SK-MEL-5 (cell line): ENCODE measurements at places on chromosomes 13 and 19.
A peak's percentile ranks its signal among the peaks of the same experiment; 100 is the strongest.

DNA sequence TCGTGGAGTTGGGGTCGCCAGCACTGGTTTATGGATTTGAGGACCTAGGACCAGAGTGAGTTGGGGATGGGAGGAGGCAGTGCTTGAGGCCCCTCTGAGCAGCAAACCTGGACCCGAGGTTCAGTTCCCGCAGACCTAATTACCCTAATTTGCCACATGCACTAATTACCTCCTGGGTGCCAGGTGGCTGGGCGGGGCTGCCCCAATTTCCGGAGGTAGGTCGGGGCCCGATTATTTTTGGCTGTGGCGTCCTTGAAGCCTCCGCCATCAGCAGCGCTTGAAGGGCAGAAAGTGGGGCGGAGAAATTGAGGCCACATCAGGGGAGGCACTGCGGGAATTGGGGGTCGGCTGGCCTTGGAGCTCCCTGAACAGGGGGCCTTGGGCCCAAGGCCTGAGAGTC lies 5.9 kb upstream of the HOMER3 start:
- no peak for DNase-seq

GRCh38 chr13:71866335-71867130 lies 471 bp downstream of the DACH1 start:
- no peak for DNase-seq

- no peak for DNase-seq
These were observed 54.0 kb upstream of the GPR183 start for GRCh38 chr13:99361197-99361596.

- no peak for DNase-seq
These were observed 8.4 kb upstream of the ECH1 start for GRCh38 chr19:38839816-38840582.

- DNase-seq = no peak
These were observed 1.4 kb upstream of the USF2 start for GRCh38 chr19:35267353-35267817.

GRCh38 chr19:39115105-39115847 lies 10.3 kb upstream of the PAK4 start:
- no peak for DNase-seq

GRCh38 chr19:38980583-38981374 lies 5.2 kb upstream of the FBXO17 start:
- no peak for DNase-seq

DNA sequence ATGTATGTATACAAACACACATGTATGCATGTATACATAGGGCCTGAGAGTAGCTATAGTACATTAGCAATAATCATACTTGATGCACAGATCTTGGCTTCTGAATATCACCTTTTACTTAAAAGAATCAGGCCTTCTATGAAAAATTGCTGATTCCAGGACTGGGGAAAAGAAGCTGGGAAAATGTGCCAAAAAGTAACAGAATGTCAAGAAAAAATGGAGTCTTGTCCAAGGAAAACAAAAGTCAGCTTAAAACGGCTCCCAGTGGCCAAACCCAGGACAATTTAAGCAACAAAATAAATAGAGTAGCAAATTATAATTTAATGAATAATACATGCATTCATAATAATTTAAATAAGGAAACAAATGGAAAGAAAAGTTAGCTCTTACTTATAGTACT lies 2104.9 kb downstream of the PCDH9 start:
- DNase-seq = no peak

DNA sequence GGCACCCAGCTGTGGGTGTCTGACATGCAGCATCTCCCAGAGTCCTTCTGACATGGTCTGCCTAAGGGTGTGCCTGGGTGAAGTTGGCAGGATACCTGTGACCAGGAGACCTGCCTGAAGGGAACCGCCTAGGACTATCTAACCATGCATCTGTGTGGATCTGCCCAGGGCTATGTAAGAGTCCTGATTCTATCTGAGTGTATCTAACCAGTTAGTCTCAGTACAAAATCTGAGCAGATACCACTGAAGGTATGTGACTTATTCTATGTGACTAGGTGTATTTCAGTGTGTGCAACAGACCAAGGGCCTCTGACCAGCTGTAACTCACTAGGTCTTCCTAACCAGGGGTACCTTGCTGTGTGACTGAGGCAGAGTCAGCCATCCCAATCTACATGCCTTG lies 28.2 kb upstream of the FBL start:
- no peak for DNase-seq

DNA sequence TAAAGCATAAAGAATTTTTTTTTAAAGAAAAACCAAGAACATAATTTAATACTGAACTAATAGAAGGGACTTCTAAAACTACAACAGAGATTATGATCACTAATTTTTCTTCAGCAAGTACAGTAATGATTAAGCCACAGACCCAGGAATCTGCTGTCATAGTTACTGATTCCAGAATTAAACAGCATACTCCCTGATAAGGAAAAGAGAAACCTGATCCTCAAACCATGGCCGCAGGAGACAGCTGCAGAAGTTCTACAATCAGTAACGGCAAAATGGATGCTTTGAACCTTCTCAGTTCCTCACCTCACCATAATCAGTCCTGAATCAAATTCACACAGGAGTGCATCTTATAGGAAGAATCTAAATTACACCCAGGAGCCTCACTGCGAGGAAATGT lies 939.0 kb upstream of the SLITRK1 start:
- no peak for DNase-seq

DNA sequence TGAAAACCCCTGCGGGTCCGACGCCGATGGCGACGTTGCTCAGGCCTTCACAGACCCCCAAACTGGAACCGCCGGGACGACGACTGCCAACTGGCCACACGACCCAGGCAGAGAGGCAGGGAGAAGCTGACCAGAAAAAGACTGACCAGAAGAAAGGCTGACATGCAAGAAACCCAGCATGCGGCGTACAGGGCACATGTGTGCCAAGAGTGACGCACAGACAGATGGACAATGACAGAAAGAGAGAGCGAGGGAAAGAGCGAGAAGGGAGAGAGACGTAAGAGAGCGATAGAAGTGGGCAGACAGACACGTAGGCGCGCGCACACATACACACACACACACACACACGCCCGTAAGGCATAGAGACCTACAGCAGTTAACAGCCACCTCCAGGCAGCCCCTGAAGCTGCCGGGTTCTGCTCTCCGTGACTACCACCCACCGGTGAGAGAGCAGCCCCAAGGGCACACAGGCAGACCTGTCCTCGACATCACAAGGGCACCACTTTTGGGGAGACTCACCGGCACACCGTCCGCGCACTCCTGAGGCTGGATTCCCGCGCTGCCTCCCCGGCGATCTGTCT lies 67.2 kb upstream of the ZNF527 start:
- no peak for DNase-seq

GRCh38 chr13:86554066-86554465 lies 754.8 kb upstream of the SLITRK6 start:
- DNase-seq = no peak

DNA sequence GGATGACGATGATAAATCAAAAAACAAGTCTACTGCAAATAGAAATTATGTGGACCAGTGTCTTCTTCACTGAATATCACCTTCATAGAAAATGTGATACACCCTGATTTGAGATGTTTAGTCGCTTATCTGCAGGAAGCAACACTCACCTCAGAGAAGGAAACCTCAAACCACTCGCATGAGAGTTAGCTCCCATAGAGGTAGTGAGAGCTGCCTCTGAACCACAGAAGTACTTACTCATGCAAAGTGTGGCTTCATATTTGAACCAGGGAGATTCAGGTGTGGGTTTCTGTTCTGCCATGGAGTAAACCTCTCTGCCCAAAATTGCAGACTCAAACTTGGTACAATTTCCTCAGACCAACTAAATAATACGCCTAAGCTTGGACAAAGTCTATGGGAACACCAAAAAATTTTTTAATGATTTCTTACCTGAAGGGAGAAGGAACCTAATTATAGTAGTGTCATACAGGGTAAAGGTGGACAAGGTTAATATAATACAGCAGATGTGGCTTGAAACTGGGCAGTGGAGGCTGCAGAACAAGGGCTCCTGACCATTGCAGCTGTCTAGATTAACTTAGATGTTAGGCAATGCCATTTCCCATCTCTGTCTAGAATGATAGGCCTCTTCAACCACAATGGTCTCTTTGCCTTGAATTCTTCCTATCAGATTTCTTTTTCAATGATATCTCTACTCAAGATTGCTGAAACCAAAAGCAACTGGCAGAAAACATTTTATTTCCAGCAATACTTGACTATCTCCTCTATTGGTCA lies 29.6 kb upstream of the RCBTB2 start:
- no peak for DNase-seq

DNA sequence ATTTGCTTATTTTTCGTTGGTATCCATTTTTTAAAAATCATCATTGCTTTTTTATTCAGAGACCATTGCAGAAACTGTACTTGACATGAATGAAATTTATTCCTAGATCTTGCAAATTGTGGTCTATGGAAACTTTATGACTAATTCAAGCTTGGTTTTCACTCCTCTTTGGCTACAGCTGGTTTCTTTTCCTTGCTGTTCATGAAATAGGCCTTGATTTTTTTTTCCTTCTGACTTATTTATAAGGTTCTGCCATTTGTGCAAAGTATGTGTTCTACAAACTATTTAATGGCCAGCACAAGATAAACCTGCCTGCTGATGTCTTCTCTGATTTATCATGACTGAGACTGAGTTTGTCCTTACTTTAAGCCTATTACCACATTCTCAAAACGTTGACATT lies 764.0 kb upstream of the SLITRK5 start:
- no peak for DNase-seq

- no peak for DNase-seq
These were observed 80.7 kb downstream of the ATP11A start for GRCh38 chr13:112770504-112770903.

DNA sequence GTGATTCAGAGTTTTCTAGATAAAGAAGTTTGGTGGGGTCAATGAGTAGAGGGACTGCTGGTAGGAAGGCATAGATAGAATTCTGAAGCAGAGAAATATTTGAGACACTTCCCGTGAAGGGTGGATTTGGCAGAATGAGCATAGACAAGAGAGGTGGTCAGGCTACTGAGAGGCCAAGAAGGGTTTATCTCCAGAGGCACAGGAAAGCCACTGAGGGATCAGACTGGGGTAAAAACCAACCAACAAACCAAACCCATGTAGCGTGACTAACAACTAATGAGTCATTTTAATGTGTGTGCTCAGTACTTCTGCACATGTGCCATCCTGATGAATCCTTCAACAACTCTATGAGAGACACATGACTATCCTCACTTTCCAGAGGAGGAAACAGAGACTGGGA lies 60.0 kb upstream of the SERP2 start:
- DNase-seq = no peak

DNA sequence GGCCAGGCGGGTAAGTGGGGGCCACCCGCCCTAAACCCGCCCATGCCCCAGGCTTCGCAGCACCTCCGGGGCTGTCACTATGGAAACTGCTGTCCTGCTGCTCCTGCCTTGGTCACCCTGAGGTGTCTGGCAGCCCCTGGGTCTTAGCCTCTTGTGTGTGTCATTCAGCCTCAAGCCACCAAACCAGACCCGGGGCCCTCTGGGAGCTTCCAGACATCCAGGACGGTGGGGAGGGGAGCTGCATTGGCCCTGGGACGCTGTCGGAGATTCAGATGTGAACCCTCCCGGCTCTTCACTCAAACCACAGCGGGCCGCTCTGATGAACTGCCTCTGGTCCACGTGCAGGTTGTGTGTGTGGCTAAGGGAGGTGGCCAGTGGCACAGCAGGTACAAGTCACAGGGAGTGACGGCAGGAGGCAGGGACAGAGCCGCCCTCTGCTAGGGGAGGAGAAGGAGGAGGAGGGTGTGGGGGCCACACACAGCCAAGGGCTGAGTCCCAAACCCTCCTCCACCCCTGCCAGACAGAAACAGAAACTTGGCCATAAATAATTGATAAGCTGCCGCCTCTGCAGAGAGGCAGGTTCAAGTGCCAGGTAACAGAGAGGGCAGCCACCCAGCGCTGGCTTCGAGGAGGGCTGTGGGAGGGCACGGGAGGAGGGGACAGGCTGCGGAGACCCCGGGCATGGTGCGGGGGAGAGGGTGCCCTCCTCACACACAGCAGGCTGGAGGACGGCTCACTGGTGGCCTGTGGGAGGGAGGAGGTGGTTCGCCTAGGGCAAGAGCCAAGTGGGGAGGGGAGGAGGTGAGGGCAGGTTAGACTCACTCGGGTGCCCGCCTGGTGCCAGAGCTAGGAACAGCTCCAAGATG lies 8.0 kb downstream of the NANOS3 start:
- no peak for DNase-seq

- DNase-seq = peak; percentile 52
These were observed 626 bp upstream of the BCL3 start for GRCh38 chr19:44747739-44748425.

GRCh38 chr19:1952635-1953034 lies 11.7 kb downstream of the CSNK1G2 start:
- DNase-seq = no peak

- DNase-seq = no peak
These were observed 33.5 kb upstream of the SPRY2 start for GRCh38 chr13:80374444-80374843.

DNA sequence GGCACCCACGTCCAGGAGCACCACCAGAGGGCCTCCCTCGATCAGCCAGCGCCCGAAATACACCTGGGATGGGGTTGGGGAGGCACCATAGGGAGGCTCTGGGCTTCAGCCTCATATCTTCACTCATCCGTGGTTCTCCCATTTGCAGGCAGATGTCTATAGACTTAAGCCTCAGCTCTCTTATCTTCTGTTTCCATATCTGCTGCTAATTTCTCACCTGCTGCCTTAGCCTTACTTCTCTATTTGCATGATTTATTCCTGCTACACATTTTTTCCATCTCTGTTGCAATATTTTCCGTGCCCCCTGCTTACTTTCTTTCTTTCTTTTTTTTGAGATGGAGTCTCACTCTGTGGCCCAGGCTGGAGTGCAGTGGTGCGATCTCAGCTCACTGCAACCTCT lies 5.8 kb downstream of the GYS1 start:
- no peak for DNase-seq

DNA sequence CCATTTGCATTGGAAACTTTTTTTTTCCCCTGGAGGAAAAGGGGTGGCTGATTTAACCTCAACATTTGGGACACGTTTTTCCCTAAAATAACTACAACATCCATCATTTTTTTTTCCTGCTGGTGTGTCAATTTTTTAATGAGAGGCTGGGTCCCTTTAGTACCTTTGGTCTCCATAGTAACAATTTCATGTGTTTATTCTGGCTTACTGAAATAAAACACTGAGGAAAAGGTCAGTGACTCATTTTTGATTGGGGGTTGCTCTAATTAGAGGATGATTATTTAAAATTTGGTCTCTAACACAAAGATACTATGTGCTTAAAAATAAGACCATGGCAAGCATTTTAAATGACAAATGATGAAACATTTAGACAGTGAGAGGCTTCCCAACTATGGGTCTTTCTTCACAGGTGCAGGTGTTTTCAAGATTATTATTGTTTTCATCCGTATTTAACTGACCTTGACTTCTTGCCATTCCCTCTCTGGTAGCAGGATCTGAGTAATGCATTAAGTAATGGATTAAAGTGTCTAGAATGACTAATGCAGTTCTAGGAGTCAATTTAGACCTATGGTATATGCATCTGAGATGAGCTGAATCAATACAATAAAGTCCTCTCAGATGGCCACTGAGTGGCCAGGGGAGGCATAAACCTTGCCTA lies 406.4 kb downstream of the KCNRG start:
- no peak for DNase-seq

GRCh38 chr19:574658-575526 lies 2.5 kb downstream of the BSG start:
- peak; percentile 36 for DNase-seq
